ENCODE measurements at places on chromosomes 2 and 18.

- DNase-seq = no peak
Observed at GRCh38 chr2:181354626-181355025, 102.6 kb upstream of the ITGA4 start.

DNA sequence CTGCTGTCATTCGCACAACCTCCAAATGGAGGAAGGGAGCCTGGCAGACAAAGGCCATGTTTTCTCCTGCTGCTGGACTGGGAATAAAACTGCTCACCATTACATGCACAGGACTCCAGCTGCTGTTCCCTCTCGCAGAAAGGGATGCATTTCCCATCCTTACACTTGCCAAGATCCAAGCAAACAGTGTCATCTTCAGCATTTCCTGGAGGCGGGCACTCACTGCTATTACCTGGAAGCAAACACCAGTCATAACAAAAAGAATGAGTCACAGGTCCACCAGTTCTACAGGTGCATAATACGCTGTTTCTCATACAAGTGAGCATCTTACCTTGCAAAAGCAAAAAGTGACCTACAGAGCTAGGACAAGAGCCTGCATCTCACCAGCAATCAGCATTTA is 22.7 kb downstream of the IAH1 start:
- peak; percentile 40 for DNase-seq

GRCh38 chr2:129812071-129812470 is 167.4 kb upstream of the RAB6C start:
- DNase-seq = no peak

DNA sequence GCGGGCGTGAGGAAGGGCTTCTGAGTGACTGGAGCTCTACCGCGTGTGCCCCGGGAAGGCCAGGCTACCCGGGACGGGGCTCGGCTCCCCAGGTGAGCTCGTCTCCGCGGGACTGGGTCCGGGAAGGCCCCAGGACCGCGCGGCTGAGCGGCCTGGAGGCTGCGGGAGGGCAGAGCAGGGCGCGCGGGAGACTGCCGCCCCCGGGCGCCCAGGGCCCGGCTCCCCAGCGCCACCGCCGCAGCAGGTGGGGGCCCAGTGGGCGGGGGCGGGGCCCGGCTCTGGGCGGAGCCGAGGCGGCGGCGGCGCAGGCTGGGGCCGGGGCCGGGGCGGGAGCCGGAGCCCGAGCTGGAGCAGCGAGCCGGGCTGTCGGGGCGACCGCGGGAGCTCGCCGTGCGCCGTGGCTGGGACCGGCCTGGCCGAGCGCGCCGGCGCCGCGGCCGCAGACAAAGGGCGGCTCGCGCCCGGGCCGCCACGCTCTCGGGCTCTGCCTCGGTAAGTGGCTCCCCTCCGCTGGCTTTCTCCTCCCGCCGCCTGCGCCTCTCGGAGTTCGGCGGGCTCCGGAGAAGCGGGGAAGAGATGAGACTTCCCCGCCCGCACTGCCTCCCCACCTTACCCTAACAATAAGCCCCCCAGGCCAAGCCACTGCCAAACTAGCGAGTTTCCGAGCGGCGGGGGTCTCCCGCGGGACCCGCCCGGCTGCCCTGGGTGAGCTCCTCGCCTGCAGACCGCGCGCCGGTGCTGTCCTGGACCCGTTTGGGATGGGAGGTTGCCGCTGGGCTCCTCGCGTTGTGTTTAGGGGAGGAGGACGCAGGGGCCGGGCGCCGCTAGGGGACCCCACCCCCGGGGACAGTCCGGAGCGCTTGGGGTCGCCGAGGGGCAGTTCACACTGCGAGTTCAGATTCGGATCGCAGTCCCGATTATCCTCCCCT is at the start of gene MAPK4:
TSS of gene MAPK4 (plus strand) at position 336 of the 929 bp plus-strand sequence. CDS start 103,872 bp downstream, outside the sequence.
- DNase-seq = peak; percentile 15

DNA sequence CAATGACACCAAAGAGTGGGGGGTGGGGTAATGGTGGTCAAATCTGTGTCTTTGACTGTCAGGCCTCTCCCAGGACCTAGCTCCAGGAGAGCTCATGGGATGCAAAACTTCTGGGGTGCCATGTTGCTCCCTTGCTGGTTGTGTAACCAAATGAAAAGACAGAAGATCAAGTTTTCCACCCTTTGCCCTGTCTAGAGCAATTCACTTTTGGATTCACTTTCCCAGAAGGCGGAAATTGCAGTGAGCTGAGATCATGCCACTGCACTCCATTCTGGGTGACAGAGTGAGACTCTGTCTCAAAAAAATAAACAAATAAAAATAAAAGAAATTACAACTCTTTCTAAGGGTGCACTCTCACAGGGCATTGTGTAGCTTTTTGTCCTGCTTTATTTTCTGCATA is 34.9 kb upstream of the PLA2R1 start:
- no peak for DNase-seq

DNA sequence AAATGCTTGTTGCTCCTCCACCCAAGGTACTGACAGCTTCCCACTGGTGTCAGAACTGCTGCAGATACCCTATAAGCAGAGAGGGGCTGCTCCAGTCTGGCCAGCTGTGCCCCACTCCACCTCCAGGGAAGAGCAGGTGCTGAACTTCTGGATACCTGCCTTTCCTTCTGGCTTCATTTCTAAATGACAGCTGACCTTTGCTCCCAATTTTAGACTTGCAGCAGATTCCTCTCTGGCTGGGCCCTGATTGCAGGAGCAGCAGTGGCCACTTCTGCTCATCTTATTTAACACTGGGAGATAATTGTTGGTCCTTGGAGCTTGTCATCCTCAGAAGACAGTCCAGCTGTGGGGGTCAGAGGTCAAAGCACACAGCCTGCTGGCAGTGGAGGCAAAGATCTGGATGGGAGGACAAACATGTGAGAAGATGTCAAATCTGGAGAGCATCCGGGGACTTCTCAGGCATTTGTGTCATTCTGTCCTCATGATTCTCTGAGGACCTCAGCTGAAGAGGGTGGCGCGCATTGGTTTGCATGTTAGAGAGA is 38.9 kb downstream of the SETBP1 start:
- DNase-seq = no peak
